ENCODE measurements at places on chromosomes 3 and 15. TPM values are rescaled to one million over a fixed set of nuclear protein-coding genes. Genes with fewer than 3 reads are reported as not detected.

Gene CD200
- 50.9 TPM for polyA plus RNA-seq

Gene PRICKLE2
- polyA plus RNA-seq = 40.5 TPM

Gene SEMA3F
- polyA plus RNA-seq = 45.4 TPM

DNA sequence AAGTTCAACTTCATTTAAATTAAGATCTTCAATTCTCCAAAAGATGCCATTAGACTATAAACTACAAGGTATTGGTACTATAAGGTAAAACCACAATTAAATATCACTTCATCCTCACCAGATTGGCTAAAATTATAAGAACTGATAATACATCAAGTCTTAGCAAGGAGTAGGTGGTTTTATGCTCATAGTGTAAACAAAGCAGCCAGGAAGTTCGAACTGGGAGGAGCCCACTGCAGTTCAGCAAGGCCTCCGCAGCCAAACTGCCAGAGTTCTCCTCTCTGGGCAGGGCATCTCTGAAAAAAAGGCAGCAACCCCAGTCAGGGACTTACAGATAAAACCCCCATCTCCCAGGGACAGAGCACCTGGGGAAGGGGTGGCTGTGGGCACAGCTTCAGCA is 91.6 kb upstream of the SETMAR start:
- DNase-seq = no peak

- no peak for DNase-seq
Observed at GRCh38 chr3:130905551-130905950, 11.7 kb downstream of the ATP2C1 start.

DNA sequence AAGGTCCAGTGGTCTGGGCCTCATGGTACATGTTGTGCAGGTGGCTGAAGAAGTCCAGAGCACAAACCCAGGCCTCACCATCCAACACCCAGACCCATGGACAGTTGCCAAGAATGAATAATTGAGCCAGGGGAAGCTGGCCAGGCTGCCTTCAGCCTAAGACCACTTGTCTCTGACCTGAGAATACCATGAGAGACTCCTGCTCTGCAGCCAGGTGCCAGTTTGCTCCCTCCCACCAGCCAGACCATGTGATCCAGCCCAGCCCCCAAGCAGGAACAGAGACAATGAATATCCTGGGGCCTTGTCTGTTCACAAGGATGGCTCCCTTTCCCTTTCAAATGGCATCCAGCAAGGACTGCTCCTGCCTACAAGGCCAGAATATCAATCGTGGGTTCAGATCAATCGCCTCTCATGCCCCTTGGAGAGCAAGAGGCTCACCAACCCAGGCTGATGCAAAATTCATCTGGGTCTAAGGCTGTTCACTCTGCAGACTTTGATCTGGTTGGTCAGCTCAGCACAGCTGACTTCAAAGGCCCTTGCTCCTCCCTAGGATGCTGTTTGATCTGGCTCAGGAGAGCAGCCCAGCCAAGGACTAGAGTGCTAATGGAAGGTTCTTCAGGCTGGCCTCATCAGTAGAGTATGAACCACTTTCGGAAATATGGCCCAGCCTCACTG is 13.4 kb downstream of the TRAIP start:
- DNase-seq = no peak

DNA sequence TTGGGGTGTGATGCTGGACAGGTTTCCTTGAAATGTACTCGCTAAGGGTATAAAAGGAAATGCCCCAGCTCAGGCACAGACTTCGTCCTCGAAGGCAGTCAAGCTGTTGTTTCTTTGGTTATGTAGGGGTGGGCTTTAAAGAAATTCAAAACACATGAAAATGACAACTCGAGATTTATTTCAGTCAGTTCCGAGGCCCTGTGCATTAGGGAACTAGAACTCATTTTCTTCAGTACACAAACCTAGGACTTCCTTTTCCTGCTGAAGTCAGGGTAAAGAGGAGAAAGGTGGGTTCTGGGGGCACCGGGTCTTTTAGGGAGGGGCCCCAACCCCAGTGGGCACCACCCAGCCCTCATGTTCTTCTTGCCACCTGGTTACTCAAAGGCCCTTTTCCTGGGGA is 7.7 kb downstream of the CCR9 start:
- no peak for DNase-seq

DNA sequence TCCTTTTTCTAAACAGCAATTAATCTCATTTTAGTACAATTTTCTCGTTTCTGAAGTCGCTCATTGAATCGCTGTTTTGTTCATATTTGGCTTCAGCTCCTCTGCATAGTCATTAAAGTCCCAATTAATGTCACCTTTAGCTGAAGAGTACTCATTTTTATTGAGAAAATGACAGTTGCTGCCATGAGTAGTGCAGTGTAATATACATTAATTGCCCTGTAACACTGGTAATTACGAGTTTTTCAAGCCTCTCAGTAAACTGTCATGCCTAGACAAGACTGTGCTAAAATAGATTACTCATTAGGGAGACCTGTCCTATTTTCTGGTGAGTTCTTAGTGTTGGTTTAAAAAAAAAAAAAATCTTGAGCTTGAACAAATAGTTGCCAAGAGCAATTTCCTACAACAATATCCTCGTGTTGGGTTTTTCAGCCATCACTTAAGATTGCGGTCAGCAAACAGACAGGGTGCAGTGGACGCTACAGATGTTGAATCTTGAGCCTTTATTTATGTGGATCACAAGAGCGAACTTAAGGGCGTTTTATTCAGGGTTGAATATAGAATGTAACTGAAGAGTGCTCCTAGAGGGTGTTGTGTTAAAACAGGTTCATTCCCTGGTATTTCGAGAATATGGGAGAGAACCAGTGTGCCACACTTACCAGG is 176.0 kb downstream of the CDIN1 start:
- DNase-seq = no peak

DNA sequence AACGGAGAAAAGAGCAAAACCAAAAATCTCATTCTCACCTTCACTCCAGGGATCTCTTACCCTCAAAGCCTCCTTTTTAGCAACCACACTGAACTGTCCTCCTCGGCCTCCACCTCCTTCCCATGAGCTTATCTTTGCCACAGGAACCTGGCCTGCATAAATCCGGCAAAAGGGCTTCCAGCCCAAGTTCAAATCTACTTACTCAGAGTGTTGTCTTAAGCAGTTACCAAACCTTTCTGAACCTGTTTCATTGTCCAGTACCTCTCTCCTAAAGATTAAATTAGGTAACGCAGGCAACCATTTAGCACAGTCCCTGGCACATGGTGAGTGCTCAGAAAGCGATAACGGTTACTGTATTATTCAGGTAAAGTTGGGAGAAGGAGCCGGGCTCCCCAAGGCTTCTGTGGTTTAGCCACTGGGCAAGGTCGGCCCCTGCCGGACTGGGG is 777 bp downstream of the CIB1 start:
- DNase-seq = no peak

Gene C3orf49
- polyA plus RNA-seq = 1.1 TPM

Gene RTP3
- polyA plus RNA-seq = not detected

DNA sequence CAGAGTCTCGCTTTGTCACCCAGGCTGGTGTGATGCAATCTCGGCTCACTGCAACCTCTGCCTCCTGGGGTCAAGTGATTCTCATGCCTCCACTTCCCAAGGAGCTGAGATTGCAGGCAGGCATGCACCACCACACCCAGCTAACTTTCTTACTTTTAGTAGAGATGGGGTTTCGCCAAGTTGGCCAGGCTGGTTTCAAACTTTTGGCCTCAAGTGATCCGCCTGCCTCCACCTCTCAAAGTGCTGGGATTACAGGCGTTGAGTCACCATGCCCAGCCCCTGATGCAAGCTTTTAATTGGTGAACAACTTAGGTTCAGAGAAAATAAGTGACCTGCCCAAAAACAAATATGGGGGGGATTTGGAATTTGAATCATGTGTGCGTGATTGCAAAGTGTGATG is 246.2 kb downstream of the LRTM1 start:
- no peak for DNase-seq

Gene FILIP1L
- polyA plus RNA-seq = 13.0 TPM

Gene PSTPIP1
- polyA plus RNA-seq = 3.4 TPM

DNA sequence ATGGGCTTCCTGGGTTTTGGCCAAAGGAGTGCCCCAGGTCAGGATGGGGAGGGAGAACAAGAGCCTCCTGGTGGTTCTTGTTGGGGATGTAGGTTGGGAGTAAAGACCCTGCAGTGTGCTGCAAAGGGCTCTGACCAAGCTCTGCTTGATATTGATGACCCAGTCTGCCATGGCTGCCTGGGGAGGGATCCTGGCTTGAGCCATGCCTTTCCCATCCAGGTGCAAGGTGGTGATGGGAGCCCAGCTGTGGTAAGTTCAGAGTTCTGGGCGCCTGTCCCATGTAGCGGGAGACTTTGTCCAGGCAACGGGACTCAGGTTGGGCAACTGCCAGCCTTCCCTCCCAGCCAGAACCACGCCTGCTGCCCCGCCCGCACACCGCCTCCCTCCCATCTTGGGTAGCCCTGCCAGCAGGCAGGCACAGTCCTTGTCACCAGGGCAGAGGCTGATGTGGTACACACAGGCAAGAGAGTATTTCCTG is 2.6 kb downstream of the GNAI2 start:
- peak; percentile 88 for DNase-seq

- no peak for DNase-seq
Observed at GRCh38 chr3:193702967-193703366, 110.0 kb downstream of the OPA1 start.

Gene SLC12A1
- 0.26 TPM for polyA plus RNA-seq

Gene C3orf22
- polyA plus RNA-seq = 0.12 TPM

GRCh38 chr15:72737723-72738122 is 45.8 kb downstream of the ADPGK start:
- DNase-seq = no peak

Gene LRTM1
- polyA plus RNA-seq = not detected

DNA sequence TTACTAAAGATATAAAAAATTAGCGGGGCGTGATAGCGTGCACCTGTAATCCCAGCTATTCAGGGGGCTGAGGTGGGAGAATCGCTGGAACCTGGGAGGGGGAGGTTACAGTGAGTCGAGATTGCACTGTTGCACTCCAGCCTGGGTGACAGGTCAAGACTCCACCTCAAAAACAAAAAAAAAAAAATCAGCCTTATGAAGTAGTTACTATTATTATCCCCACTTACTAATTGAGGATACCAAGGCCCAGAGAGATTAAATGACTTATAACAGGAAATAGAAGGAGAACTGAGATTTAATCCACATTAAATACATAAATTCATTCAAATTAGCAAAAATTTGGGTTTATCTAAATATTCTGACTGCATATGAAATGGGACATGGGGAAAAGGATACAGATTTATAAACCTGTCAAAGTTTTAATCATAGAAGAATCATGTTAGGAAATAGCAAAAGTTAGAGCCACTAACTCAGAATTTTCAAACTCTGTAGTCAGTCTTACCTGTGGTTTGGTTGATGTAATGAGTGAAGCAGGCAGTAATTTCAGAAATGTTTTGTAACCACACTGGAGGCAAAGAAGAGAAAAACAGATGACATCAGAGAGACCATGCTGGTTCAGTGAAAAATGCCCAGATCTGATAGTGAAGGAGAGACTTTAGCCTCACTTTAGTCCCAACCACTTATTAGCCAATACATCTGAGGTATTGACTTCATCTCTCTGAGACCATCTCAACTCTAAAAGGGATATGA is 25.0 kb upstream of the ACAP2 start:
- no peak for DNase-seq

Gene SUCNR1
- 0.04 TPM for polyA plus RNA-seq

DNA sequence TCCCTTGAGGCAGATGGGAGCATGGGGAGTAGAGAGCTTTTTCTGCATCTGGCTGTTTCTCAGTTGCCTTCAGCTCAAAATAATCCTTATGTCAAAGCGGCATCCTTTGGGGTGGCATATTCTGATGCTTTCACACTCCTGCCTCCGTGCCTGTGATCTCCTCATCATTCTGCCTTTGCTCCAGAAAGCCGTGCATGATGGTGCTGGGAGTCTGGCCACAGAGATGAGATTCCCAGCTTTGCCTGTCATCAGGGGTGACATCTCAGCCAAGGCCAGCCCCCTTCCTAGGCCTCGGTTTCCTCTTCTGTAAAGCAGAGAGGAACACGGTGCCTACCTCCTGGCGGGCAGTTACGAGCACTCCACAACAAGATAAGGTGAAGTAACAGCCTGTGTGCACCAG is 96.3 kb upstream of the ALDH1A3 start:
- no peak for DNase-seq

Gene ANKRD34C
- polyA plus RNA-seq = not detected

Gene TLNRD1
- 10.5 TPM for polyA plus RNA-seq
